ENCODE measurements at places on chromosomes 3 and 15. TPM values are rescaled to one million over a fixed set of nuclear protein-coding genes. Genes with fewer than 3 reads are reported as not detected.

DNA sequence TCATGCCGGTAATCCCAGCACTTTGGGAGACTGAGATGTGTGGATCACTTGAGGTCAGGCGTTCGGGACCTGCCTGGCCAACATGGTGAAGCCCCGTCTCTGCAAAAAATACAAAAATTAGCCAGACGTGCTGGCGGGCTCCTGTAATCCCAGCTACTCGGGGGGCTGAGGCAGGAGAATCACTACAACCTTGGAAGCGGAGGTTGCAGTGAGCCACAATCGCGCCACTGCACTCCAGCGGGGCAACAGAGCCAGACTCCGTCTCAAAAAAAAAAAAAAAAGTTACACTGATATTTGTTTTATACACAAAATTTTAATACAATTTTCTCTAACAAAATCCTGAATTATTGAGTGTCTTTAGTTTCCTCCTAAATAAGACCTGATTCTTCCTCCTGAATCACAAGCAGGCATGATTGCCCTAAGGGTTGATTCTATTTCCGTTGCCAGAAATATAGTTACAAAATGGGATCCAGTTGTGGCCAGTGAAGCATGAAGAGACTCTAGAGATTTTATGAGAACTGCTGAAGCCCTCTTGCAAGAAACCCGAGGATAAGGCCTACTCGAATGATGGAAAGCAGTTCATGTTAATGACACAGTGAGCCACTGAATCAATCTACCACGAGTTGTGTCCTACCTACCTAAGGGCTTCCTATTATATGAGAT is 9.6 kb upstream of the SMARCC1 start:
- DNase-seq: no peak

Gene MCF2L2
- 0.75 TPM for total RNA-seq

Gene GPR149
- total RNA-seq: not detected

DNA sequence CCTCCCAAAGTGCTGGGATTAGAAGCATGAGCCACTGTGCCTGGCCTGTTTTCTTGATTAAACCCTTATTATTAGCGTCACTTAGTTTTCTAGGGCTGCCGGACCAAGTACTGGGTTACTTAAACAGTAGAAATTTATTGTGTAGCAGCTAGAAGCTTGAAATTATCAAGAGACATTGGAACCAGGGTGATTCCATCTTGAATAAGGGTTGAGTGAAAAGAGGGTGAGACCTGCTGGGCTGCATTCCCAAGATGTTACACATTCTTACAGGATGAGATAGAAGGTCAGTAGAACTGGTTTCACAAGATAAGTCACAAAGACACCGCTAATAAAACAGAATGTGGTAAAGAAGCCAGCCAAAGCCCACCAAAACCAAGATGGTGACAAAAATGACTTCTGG is 18.6 kb upstream of the FSTL1 start:
- no peak for DNase-seq

DNA sequence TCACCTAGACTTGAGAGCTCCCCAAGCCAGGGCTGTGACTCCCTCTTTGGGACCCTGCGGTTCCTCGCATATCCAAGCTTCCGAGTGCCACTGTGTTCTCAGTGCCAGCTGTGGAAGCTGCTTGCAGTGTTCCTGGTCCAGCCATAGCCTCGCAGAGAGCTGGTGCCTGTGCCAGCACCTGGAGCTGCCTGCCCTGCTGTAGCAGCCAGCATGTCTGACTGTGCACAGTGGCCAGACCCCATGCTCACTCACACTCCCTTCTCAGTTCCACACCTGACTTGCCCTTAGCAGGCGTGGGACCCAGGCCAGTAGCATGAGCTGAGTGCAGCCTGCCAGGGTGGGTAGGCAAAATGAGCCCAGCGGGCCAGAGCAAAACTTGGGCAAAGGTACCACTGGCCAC is 25.3 kb downstream of the LRRC49 start:
- no peak for DNase-seq

GRCh38 chr3:141812084-141812483 is 48.9 kb downstream of the GRK7 start:
- DNase-seq: no peak

Gene MEF2A
- 35.3 TPM for total RNA-seq

Gene BDH1
- total RNA-seq: 208 TPM

GRCh38 chr15:81480645-81481053 is 106.6 kb upstream of the TMC3 start:
- no peak for DNase-seq

GRCh38 chr15:34217587-34218225 is 7.1 kb upstream of the EMC4 start:
- DNase-seq: no peak

DNA sequence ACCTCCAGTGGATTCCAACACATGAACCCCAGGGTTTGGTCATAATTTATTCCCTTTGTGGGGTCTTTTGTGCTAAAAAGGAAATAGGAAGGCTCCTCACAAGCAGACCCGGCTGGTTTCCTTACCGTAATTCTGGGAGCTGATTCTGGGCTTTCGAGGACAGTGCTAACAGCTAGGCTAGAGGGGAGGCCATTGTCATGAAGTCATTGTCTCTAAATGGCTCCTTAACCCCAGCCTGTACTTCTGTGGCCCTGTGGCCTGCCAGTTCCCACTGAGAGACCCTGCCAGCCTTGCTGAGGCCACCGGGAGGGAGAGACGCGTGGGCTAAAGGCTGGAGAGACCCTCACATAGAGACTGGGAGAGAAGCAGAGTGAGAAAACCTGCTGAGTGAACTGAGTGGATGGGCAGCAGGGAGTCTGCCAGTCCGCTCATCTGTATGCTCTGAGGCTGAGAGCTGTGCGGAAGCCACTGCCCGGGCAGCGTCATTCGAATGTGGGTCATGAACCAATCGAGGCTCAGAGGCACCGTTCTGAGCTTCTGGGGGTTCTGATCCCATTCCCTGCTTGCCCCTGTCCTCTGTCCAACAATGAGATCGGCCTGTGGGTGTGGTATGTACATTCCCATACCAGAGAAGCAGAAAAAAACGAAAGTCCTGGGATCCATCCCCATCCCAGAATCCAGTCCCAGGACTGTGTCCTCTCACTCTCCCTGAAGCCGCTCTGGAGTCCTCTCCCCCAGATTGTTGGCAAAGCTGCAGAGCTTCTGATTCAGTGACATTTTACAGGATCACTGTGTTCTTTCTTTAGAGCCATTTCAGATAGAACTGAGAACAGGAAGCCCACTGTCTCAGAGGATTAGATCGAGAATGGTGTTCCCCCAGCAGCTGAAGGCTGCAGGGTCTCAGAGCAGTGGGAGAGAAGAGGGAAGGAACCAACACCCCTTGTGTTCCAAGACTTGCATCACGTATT is 21.3 kb upstream of the DGKG start:
- DNase-seq: no peak

DNA sequence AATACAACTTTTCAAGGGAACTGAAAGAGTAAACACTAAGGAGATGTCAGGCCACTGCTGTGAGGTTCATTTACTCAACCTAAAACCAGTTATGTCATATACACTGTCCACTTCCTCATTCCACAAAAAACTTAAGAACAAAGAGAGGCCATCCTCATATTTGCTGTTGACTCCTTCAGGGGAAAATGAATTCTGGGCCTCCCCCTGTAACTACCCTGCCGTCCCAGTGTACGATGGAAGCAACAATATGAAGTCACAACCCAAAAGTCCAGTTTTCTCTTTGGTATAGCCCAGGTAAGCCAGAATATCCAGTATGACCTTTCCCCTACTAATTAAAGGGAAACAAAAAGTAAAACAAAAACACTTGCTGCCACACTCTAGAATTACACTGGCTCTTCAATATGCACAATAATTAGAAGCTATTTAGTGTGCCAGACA is 16.2 kb downstream of the CEP152 start:
- no peak for DNase-seq

- DNase-seq: no peak
Measured at GRCh38 chr15:67164401-67164791, 90.1 kb downstream of the AAGAB start.

GRCh38 chr3:191523148-191523547 is 62.2 kb downstream of the PYDC2 start:
- no peak for DNase-seq

Gene MBNL1
- 183 TPM for total RNA-seq

- DNase-seq: no peak
Measured at GRCh38 chr15:52575072-52575471, 6.2 kb upstream of the ARPP19 start.

Gene POLQ
- total RNA-seq: 1.5 TPM

Gene MME
- total RNA-seq: 1.8 TPM

GRCh38 chr3:48820612-48821324 is 26.9 kb downstream of the PRKAR2A start:
- no peak for DNase-seq

GRCh38 chr15:75673426-75674235 is 25.9 kb downstream of the SNX33 start:
- DNase-seq: peak; percentile 59

- DNase-seq: peak; percentile 11
Measured at GRCh38 chr3:120274739-120275167, 10.3 kb downstream of the GPR156 start.

- DNase-seq: no peak
Measured at GRCh38 chr15:74709011-74709410, 13.2 kb upstream of the EDC3 start.

GRCh38 chr3:86738684-86739083 is 252.3 kb downstream of the VGLL3 start:
- DNase-seq: no peak

DNA sequence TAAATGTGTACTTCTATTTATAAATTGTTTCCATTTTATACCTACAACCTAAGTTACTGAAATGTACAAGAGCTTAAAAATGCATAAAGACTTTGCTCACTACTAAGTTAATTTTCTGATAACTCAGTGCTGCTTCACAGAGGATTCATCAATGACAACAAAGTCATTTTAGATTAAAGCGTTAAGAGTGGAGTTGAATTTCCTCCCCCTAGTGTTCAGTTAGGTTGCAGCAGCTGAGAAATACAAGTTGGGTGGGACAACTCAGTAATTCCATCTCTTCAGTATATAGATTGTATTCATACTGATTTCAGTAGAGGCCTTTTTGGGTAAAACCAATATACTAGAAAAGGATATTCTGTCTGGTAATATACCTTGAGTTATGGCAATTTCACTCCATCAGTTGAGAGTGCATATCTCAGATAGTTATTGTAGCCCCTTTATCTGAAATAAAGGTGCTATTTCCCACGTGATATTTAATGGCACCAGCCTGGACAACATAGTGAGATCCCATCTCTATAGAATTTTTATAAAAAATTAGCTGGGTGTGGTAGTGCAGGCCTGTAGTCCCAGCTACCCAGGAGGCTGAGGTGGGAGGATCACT is 6.9 kb upstream of the RPL35A start:
- no peak for DNase-seq

All from left colon (tissue), 2 donors.